ENCODE measurements at places on chromosomes 1 and 21. TPM values are rescaled to one million over a fixed set of nuclear protein-coding genes. Genes with fewer than 3 reads are reported as not detected.

DNA sequence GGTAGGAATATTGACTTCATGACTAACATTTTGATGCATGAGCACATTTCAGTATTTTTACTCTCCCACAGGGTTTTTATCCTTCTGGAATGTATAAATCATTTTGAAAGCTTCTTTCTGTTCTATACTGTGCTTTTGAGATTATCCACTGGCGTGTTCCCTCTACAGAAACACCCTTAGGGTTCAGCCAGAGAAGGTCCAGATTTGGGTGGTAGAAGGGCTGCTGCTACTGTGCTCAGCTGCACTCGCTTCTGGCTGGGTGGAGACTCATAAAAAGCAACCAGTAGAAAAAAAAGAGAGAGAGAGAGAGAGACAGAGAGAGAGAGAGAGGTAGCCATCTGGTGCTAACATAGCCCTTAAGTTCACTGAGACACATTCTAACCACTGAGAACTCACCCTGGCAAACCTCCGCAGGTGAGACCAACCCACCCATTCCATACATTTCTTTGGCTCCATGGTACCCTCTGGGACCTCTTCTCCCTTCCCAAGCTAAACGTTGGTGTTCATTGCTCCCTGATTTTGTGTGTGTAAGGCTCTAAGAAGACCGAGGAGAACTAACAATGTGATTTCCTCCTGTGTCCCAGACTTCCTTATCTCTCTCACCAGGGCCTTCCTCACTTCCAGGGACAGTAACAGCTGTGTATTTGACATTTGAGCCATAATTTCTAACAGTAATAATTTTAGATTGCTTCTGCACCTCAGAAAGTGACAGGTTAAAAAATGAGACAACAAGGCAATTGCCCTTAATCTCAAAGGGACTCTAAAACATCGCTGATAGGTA, 7.2 kb downstream of the APCS start:
- DNase-seq: no peak

GRCh38 chr21:35528116-35529042, 479.3 kb upstream of the RUNX1 start:
- DNase-seq: no peak

The CD46 gene
- 152 TPM for total RNA-seq

DNA sequence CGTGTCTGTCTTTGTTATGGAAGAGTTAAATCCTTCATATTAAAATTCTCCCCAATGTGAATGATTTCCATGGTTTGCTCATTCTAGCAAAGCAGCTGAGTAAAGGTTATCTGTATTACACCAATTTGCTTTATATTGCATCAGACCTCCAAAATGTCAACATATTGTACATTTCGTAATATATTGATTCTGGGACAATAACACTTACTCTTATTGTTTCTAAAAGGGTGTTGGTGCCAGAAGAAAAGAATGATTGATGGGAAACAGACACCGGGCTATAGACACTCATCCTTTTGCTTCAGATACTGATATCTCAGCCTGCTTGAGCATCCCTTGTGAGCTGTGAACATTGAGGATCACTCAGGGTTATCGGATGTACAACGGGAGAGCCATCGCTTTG, 7.0 kb downstream of the NTNG1 start:
- no peak for DNase-seq

The CELF3 gene
- 1.1 TPM for total RNA-seq

- DNase-seq: peak; percentile 47
These were observed at the start of gene TFAP2E for GRCh38 chr1:35573198-35574124. TSS of gene TFAP2E (plus strand) at chr1:35573314. CDS start at chr1:35573578, 264 bp downstream.

GRCh38 chr1:19289244-19289643, 674 bp upstream of the AKR7A3 start:
- DNase-seq: no peak

DNA sequence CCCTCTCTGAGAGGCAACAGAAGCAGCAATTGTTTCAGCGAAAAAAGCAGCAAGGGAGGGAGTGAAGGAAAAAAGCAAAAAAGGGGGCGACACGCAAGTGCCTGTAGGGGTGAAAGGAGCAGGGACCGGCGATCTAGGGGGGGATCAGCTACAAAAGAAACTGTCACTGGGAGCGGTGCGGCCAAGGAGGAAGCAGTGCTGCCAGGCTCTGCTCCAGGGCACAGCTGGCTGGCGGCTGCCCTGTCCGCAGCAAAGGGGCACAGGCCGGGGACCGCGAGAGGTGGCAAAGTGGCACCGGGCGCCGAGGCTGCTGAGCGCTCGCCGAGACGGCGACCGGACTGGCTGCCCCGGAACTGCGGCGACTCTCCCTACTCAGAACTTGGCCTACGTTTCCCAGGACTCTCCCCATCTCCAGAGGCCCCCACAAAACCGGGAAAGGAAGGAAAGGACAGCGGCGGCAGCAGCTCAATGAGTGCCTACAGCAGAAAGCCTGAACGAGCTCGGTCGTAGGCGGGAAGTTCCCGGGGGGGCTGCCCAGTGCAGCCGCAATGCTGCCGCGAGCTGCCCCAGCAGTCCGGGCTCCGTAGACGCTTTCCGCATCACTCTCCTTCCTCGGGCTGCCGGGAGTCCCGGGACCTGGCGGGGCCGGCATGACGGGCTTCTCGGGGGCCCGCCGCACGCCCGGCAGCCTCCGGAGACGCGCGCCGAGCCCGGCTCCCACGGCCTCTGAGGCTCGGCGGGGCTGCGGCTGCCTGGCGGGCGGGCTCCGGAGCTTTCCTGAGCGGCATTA, 1.0 kb upstream of the CDKN2C start:
- no peak for DNase-seq

The PRELP gene
- total RNA-seq: not detected

DNA sequence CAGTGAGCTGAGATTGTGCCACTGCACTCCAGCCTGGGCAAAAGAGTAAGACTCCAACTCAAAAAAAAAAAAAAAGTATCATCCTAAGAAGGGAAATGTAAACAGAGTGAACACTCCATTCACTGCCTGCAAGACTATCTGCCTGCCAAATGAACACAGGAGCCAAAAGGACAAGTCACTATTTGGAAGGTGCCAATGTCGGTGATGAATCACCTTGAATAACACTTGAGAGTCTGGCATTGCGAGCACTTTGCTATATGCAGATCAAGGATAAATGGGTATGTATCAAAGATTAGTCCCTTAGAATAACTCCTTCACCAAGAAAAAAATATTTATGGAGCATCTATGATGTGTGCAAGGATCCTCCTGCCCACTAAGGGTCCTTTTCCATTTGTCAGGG, 6.6 kb downstream of the UBR4 start:
- DNase-seq: no peak

GRCh38 chr1:43973981-43974442, 748 bp upstream of the ATP6V0B start:
- DNase-seq: no peak

DNA sequence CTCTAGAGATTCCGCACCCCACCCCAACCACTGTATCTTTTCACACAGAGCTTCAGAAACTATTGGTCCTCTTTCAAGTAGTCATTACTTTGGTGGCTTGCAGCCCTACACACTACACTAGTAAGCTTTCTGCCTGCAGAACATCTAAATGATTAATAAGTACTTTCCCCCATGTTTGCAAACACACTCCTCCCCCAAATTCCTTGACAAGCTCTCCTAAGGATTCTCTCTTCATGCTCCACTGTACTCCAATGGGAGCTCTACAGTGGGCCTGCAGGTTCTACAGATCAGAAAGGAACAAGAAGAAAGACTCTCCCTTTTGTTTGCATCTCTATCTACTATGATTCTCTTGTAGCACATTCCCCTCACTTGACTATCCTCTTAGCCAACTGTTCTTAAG, 16.3 kb upstream of the NUF2 start:
- DNase-seq: no peak

The CLCNKA gene
- not detected for total RNA-seq

GRCh38 chr1:145961425-145962156, 2.8 kb downstream of the ANKRD34A start:
- DNase-seq: no peak

The SPRR2F gene
- not detected for total RNA-seq

DNA sequence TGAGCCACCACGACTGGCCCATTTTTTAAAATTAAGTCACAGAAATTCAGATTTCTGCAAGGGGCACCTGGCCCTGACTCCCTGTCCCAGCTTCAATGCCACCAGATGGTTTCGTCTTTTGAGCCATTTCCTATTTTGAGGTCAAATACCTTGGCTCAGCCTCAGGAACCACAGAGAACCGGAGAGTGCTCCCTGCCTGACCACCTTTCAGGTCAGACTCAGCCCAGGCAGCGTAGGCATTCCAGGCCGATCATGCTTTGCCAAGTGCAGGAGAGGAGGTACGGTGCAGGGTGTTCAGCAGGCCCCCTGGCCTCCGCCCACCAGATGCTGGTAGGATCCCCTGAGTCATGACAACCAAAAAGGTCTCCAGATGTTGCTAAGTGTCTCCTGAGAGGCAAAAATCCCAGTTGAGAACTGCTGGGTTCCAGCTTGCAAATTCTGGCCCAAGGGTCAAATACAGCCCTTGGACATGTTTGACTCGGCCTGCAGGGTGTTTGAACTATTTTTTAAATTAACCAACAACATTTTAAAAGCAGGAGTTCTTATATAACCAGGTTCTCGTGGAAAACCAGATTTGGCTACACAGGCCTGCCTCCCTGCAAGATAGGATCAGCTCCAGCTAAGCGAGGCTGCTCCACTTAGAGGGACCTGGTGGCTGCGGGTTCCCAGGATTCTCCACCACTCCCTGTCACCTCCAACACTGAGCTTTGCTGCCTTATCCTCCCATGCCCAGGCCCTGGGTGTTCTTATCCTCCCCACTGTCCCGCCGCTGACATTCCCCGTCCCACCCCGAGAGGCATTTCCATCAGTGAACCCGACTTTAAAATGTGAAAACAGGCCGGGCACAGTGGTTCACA, 61.9 kb upstream of the TARDBP start:
- DNase-seq: no peak

GRCh38 chr1:54158071-54158470, 5.3 kb upstream of the CDCP2 start:
- no peak for DNase-seq

DNA sequence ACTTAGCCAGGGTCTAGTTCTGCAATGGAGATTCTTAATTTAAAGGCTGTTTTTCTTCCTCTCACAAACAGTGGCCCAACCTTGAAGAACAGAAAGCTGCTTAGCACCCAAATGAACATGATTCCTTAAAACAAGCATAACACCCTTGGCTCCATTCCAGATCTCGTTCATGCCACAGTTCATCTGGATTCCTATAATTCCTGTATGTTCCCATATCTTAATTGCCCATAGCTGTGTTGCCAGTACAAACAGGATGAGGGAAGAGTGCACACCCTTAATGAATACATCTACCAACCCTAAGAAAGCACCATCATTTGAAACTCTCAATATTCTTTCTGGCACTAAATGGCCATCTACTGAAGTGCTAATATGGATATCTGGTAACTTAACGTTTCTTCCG, 45.5 kb downstream of the TGFB2 start:
- no peak for DNase-seq

DNA sequence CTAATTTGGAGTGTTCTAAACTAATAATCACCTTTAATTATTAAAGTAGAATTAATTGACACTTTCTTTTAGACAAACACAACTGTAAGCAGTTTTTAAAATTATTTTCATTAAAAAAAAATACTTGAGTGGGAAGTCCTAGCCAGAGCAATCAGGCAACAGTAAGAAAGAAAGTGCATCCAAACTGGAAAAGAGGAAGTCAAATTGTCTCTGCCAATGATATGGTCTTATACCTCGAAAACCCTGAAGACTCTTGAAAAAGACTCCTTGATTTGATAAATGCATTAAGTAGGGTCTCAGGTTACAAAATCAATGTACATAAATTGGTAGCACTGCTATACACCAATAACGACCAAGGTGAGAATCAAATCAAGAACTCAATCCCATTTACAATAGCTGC, 83.0 kb upstream of the GADD45A start:
- DNase-seq: no peak

The RTCA gene
- total RNA-seq: 27.4 TPM

- no peak for DNase-seq
These were observed 552.2 kb upstream of the NCAM2 start for GRCh38 chr21:20445971-20446370.

GRCh38 chr1:61370913-61371279, 288.5 kb downstream of the NFIA start:
- DNase-seq: no peak

DNA sequence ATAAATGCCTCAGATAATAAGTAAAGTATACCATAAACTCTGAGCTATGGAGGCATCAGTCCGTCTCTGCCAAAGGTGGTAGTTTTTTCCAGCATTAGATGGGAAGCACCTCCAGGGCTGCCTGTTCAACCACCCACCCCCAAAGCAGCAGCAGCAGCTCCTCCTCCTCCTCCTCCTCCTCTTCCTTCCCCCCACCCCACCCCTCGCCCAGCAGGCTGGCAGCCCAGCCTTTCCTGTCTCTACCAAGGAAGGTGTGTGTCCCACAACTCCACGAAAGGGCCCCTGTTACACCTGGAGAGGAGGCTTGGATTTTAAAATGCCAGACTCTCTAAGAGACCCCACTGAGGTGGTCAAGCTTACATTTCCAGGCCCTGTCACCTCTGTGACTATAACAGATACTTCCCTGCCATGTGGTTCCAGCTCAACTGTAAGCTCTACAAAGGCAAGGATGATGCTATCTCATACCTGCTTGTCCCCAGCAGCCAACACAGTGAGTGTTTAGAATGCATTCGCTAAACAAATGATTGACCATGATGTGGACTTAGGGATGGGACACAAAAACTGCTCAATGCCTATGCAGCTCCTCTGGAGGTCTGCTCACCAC, 76.7 kb downstream of the GFI1 start:
- DNase-seq: no peak

GRCh38 chr1:110672753-110673108, 2.0 kb downstream of the KCNA3 start:
- no peak for DNase-seq

The HSPB7 gene
- not detected for total RNA-seq

DNA sequence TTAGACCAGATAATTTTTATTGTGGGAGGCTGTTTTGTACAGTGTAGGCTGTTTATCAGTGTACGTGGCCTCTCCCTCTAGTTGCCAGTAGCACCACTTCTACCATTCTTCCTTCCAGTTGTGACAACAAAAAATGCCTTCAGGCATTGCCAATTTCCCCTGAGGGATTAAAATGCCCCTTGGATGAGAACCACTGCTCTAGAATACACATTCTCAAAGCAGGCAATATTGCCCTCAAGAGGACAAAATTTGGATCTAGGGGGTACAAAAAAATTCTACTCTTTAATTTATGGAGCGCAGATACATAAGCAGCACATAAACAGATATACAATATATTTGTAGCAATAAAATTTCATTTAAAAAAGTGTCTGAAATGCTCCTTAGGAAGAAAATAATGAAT, 674.6 kb downstream of the PTPRC start:
- no peak for DNase-seq

- no peak for DNase-seq
These were observed 4.3 kb downstream of the TRIM46 start for GRCh38 chr1:155177918-155178281.

The LDLRAD1 gene
- total RNA-seq: not detected

DNA sequence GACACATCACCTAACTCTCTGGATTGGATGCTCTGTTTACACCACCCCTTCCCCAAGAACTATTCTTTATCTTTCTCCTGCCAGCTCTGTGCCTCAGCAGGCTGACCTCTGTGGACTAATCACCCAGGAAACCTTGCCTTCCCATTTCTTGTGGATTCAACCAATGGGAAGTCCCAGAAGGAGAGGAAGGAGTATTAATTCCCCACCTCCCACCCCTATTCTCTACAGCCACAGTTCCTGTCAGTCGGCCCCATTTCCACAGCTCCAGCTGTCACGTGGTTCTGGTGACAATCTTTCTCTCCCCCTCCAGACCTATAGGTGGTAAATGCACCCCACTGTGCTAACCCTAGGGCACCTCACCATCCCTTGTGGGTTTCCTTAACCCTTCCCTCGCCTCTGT, 46.8 kb upstream of the SSBP3 start:
- no peak for DNase-seq

GRCh38 chr1:24289937-24290595, 29.1 kb upstream of the GRHL3 start:
- DNase-seq: no peak

GRCh38 chr1:24052220-24052619, 59.7 kb downstream of the MYOM3 start:
- DNase-seq: no peak
